ENCODE measurements at places on chromosomes 6 and 20.

- no peak for DNase-seq
Observed at GRCh38 chr6:90072501-90072900, 178.2 kb downstream of the GJA10 start.

GRCh38 chr20:59779656-59780380 is 153.6 kb downstream of the SYCP2 start:
- DNase-seq, result no peak

DNA sequence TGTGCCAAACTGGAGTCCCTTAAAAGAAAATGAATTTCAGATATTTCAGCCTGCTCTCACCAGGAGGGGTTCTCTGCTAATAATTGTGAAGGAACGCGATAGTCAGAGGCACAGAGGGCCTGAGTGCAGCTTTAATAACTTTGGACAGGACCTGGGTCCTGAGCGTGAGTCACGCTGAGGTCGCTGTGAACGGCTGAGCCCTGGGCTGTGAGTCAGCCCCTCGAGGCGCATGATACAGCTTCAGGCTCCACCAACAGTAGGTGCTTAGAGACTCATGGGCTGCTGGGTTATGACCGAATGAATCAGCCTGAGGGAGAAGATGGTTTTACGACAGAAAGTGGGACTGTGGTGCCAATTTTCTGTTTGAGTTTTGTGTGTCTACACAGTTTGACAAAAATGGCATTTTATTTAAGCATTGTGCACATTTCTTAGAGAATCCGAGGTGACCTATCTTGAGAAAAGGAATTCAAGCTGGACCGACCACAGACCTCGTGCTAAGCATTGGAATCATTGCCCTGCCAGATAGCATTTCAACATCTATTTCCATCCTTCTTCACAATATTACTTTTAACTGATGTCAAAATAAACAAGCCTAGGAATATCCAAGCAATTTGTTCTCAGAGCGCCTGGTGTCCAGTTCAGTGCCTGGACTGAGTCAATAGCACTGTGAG is 183.0 kb downstream of the THBS2 start:
- no peak for DNase-seq

DNA sequence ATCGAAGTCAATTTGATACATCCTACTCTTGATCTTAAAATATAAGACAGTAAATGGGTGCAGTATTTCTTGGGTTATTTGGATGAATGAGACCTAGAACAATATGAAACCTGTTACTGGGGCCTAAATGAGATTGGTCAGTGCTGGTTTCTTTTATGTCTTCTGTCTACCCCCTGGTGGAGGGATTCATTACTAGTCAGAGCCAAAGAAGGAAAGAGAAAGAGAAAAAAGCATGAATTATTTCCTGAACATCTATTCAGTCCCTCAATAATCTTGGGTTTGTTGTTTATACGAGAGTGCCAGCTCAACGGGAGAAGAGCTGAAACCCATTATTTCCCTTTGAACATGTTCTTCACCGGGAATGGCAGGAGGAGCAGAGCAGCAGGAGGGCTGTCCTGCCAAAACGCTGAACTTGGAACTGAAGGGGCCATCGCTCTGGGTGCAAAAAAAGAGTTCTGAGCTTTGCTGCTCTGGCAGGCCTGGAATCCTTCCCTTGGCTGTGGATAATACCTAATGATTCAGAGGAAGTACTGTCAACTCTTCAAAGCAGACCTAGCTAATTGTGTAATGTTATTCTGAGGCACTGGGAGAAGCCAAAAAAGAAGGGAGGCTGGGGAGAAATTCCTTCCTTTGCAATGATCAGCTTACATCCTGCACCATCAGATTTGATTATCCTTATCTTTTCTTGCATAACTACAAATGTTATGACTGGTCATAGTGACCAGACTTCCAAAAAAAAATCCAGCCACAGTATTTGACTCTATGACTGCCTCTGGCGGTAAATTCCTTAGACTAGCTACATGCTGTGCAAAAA is 72.0 kb downstream of the BLOC1S5 start:
- peak; percentile 34 for DNase-seq

GRCh38 chr6:87561017-87561416 is 28.8 kb downstream of the RARS2 start:
- no peak for DNase-seq

GRCh38 chr6:75746221-75746620 is 2.8 kb upstream of the MYO6 start:
- DNase-seq, result no peak

DNA sequence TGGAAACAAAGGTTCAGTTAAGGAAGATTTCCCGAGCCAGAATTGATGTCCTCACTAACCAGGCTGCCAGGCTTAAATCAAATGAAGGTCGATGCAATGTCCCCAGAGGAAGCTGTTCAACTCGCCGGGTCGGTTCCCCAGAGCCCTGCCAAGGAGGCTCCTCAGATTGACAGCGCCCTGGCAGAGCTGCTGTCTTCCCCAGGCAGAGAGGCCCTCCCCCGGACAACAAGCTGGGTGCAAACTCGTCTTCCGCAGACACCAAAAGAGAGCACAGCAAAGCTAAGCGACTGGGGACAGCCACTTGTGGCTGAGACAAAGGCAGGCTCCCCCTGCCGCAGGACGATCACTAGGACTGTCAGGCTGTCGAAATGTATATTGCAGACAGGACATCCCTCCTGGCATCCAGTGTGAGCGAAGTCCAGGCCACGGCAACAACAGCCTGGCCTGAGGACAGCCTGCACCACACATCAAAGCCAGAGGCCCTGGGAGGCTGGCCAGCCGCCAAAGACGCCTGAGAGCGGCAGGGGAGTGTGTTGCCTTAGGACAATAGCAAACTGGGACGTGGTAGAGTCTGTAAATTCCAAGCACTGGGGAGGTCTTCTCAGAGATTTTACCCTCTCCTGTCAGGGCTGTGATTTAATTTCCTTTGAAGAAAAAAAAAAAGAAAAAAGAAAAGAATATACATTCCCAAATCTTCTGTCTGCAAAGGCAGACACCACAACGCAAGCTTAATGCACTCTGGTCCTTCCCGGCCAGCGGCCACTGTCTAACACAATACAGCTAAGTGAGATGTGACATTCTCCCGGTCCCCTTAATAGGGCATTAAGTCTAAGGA is 99.1 kb downstream of the HIVEP2 start:
- peak; percentile 84 for DNase-seq

- DNase-seq, result peak; percentile 10
Observed at GRCh38 chr20:21189761-21190523, 64.1 kb downstream of the KIZ start.

DNA sequence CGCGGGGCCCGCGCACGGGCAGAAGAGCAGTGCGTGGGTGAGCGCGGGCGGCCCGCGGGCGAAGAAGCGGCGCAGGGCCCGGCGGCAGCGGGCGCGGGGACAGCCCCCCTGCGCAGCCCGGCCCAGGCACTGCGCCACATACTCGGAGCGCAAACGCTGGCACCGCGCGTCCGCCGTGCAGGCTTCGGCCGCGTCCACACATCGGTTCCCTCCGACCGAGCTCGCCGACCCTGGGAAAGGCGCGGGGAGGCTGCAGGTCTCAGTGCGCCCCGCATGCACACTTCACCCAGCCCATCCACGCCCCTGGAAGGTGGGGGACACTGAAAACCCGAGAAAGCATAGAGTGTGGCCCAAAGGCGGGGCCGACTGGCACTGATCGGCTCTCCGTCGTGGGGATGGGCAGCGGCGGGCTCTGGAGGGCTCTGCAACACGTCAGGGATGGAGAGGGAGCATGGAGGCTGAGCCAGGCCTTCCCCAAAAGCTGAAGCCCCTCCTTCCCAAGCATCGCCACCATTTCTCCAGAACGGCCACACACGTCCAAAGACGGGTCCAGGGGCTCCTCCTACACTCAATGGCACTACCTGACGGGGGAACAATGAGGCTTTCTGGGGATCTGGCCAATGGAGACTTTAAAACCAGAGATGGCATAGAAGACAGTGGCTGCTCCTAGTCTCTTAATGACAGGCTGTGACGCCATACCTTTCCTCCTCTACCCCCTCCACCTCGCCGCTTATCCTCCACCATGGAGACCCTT is 2.0 kb downstream of the GFRA4 start:
- DNase-seq, result no peak

DNA sequence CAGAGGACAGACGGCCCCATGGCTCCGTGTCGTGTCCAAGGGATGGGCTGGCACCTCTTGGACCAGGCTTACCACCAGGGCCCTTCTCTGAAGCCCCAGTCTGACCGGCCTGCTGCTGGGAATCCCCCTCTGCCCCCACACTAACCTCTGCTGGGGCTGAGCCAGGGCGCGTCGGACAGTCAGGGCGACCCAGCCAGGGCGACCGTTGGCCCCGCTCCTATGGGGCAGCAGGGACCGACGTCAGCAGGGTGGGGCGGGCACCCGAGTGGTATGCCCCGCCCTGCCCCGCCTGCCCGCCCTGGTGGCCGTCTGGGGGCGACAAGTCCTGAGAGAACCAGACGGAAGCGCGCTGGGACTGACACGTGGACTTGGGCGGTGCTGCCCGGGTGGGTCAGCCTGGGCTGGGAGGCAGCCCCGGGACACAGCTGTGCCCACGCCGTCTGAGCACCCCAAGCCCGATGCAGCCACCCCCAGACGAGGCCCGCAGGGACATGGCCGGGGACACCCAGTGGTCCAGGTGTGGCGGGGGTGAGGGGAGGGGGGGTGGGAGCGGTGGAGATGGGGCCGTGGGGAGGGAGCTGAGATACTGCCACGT is at the start of gene SLC17A9:
Gene SLC17A9 (plus strand): TSS at position 337 of the 595 bp plus-strand sequence. CDS start 122 bp downstream, at position 459.
- peak; percentile 51 for DNase-seq

DNA sequence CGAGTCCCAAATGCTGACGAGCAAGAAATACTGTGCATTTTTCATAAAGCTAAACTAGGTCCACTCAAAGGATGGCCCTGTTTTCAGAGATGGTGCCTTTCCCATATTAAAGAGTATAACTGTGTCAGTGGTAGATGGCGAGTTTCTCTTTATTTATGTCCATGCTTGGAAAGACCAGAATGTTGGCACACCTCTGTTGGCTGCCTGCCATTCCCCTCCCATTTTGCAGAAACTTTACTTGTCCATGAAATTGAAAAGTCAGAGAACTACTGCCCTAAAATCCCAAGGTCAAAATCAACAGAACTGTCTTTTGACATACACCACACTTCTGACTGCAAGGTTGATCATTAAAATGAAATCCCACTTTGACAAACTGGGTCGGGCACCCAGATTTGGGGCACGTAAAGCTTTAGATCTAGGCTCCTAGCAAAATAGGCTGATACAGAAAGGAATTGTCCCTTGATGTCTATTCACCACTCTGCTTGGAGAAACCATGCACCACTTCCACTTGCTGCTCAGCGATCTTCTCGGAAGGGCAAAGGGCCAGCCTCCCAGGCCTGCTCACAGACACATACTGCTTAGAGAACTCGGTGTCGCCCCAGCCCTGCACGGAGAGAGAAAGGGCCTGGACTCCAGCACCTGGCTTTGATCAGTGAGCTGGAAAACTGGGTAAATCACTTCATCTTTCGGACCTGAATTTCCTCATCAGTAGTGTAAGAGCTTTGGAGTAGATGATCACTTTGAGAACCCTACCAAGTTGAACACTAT is 130.0 kb downstream of the AGPAT4 start:
- no peak for DNase-seq

DNA sequence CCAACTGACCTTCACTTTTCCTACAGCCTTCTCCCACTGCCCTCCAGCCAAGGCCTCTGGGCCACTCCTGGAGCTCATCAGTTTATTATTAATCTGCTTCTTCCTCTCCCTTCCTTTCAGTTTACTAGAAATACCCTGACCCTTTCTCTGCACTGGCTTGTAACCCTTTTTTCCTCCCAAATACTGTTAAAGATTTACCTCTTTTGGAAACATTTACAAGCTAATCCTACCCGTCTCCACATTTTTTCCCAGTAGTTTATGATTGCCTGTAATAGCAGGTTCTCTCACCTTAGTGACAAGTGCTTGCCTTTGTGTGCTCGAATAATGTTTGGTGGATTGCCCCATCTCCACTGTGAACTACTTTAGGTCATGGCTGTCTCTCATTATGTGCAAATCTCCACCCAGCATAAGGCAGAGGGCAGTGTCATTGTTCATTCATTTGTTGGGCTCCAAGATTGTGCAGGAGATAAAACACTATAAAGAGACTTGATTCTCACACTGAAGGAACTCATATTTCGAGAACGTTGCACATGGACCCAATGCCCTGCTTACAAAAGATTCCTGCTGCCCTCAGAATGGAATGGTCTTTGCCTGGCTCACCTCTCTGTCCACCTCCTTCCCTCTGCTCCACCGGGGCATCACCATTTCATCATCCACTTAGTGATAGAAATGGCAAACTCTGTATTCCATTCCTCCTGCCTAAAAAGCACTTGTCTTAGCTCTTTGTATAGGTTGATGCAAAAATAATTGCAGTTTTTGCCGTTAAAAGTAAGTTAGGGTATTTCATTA is 491.1 kb downstream of the UTRN start:
- no peak for DNase-seq

GRCh38 chr6:23633996-23634395 is 492.0 kb upstream of the NRSN1 start:
- peak; percentile 78 for DNase-seq

DNA sequence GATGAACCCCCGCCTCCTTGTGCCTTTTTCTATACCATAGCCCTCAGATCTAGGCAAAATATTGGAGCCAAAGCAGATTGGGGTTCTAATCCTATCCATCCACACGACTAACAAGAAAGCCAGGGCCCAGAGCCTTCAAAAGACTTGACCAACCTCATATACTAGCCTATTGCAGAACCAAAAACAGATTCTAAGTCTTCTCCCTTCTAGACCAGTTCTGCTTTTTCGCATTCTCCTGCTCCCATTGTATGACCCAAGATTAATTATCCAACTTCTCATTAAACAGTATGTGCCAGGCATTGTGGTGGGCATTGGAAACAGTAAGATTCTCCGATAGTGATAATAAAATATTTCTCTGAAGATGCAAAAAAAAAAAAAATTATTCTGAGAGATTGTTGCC is 113.7 kb upstream of the JARID2 start:
- DNase-seq, result no peak

- DNase-seq, result no peak
Observed at GRCh38 chr6:57432919-57433684, 115.7 kb downstream of the PRIM2 start.

DNA sequence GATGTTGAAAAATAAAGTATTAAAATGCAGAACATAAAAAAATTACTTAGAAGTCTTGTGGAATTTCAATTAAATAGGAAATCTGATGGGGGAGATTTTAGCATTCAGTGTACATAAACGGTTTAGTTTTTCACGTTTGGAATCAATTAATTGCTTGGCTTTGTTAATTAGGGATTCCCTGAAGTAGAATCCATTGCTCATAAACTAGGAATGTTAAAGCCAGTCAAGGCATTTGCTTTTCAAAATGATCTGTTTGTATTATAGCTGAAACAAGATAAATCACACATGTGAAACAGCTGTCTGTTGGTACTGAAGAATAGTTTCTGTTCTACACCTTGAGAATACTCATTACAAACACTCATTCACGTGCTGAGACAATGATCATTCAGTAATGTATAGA is 297.9 kb downstream of the TBC1D7 start:
- DNase-seq, result no peak

GRCh38 chr6:168468045-168468444 is 27.1 kb downstream of the SMOC2 start:
- no peak for DNase-seq
